Karpas-422 (cell line): ENCODE measurements at places on chromosomes 3 and 15.

DNA sequence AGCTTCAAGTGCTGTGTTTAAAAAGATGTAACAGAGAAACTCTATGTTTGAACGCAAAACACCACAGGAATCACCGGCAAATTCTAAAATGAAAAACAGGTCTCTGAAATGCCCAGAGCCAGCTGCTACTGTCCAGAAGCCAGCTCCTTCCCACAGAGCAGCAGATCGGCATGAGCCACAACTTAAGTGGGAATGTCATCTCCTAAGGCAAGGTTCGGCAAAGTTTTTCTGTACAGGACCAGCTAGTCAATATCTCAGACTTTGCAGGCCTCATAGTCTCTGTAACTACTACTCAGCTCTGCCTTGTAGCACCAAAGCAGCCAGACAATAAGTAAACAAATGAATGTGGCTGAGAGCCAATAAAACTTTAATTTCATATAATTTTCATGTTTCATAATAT lies 4.9 kb downstream of the PLOD2 start:
- no peak for DNase-seq

- no peak for DNase-seq
Measured at GRCh38 chr3:185815391-185816282, 9.2 kb downstream of the IGF2BP2 start.

DNA sequence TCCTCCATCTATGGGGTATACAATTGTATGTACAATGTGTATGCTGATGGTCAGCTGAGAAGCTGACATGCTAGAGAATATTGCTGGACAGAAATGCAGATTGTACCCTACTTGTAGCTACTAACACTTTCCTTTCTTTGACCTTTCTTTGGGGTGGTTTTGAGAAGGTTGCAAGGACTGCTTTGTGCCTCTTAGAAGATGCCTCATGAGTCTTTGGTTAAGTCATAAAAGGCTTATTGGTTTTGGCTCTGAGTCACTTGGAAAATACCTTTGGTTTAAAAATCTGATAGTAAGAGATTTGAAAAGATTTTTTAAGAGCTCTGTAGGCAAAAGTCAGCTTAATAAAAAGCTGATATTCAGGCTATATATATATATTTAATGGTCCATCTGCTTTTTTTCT lies 71.5 kb downstream of the ZMAT3 start:
- no peak for DNase-seq

- no peak for DNase-seq
Measured at GRCh38 chr3:50268703-50269451, at the start of gene SEMA3B. TSS of gene SEMA3B (plus strand) at chr3:50269147. CDS start at chr3:50269241, 94 bp downstream.
